ENCODE measurements at places on chromosomes 5 and 9.

DNA sequence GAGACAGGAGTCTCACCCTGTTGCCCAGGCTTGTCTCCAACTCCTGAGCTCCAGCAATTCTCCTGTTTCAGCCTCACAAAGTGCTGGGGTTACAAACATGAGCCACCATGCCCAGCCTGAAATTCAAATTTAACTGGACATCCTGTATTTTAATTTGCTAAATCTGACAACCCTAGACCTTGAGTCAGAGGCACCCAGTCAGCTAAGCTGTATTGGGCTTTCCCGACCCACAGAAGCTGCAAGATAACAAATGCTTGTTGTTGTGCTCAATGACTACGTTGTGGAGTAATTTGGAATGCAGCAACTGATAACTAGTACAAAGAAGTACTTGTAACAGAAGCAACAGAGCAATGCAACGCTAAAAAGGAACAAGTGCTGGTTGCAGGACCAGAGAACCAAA lies 533.1 kb downstream of the NTRK2 start:
- DNase-seq, result no peak

GRCh38 chr9:128862401-128862851 lies 19.3 kb downstream of the KYAT1 start:
- DNase-seq, result no peak

DNA sequence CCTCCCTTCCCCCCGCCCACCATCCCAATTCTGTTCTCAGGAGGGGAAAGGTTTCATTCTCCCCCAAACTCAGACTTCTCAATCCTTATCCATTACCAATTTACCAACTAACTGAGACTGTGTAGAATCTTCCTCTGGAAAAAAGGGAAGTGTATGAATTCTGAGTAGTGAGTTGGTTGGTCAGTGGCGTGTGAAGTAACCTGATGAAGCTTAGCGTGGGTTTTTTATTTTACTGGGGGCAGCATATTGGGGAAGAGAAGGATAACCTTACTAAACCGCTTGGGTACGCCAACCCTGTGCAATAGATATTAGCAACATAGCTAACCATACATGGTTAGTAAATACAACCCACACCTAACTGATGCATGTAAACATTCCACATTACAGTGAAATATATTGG lies 1.1 kb upstream of the DNAJC21 start:
- DNase-seq, result no peak

- no peak for DNase-seq
Measured at GRCh38 chr5:88236866-88237642, 31.6 kb downstream of the TMEM161B start.

DNA sequence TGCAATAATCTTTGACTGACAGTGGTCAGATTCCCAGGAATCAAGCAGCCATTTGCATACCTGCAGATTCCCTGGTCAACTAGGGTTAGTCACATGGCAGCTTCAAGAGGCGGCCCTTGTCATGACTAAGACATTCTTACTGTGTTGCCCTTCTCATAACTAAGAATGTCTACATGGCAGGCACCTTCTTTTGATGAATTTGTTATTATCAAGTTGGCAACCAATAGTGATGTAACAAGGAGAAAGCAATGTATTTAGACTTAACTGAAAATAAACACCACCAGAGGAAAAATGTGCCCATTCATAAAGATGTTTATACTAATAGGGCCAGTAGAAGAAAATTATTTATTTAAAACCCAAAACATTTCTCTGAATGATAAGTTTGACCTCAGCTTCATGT lies 215.6 kb downstream of the TLE1 start:
- DNase-seq, result no peak
